ENCODE measurements at places on chromosomes 13 and 19. TPM values are rescaled to one million over a fixed set of nuclear protein-coding genes. Genes with fewer than 3 reads are reported as not detected.
A peak's percentile ranks its signal among the peaks of the same experiment; 100 is the strongest.

The CYP2F1 gene
- not detected for total RNA-seq

The ATP7B gene
- total RNA-seq, result 0.80 TPM

The GDF15 gene
- not detected for total RNA-seq

The PCDH17 gene
- total RNA-seq, result not detected

The C1QTNF9 gene
- total RNA-seq, result not detected

The IGSF23 gene
- not detected for total RNA-seq

The TGFBR3L gene
- 3.2 TPM for total RNA-seq

The NCAN gene
- not detected for total RNA-seq

The RNF17 gene
- not detected for total RNA-seq

The OR7A5 gene
- not detected for total RNA-seq

The NLRP9 gene
- not detected for total RNA-seq

The MAST1 gene
- 2.0 TPM for total RNA-seq

The ZNF382 gene
- total RNA-seq, result 9.3 TPM

DNA sequence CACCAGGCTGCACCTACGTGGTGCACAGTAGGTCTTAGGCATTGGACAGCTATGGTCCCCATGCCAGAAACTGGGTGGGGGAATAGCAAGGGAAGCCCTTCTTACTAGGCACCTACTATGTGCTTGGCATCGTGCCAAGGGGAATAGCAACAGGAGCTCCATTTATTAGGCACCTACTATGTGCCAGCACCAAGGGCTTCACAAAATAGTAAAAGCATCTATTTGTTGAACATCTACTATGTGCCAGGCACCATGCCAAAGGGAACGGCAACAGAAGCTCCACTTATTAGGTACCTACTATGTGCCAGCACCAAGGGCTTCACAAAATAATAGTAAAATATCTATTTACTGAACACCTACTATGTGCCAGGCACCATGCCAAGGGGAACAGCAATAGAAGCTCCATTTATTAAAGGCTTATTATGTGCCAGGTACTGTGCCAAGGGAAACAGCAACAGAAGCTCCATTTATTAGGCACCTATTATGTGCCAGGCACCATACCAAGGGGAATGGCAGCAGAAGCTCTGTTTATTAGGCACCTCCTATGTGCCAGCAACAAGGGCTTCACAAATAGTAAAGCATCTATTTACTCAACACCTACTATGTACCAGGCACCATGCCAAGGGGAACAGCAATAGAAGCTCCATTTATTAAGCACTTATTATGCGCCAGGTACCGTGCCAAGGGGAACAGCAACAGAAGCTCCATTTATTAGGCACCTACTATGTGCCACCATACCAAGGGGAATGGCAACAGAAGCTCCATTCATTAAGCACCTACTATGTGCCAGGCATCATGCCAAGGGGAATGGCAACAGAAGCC, 108.5 kb downstream of the PTPRS start:
- no peak overlapping the region for H3K27ac ChIP-seq
- H3K27me3 ChIP-seq, result peaks cover 20% of the 10 kb centered on the region

DNA sequence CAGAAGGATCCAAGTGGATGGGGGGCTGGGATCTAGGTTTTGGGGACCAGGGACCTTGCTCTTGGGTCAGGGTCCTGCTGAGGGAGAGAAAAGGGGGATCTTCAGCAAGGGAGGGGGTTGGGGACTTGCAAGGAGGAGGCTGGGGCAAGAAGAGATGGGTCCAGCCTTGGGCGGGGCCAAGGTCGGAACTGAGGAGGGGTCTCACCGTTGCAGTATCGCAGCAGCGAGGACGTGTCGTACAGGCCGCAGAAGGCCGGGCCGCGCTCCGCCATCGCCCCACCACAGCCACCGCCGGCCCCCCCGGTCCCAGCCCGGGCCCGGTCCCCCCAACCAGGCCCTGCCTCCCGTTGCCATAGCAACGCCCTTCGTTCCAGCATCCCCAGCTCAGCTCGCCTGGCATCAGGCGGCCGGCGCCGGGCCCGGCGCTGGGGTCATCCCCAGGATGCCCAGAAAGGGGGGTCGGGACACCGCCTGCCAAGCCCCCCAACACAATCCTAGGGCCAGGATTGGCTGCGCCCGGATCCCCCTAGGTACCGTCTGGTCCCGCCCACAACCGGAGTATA, 6.0 kb upstream of the EML2 start:
- H3K27ac ChIP-seq, result no peak overlapping the region
- no peak for DNase-seq
- H3K36me3 ChIP-seq, result peaks cover 8% of the 10 kb centered on the region
- peaks cover 31% of the 10 kb centered on the region for H3K4me1 ChIP-seq

- no peaks in the 10 kb centered on the region for H3K4me1 ChIP-seq
- no peak overlapping the region for H3K4me3 ChIP-seq
- no peak for DNase-seq
- no peaks in the 10 kb centered on the region for H3K36me3 ChIP-seq
Observed at GRCh38 chr19:42057846-42058245, 12.2 kb downstream of the GRIK5 start.

DNA sequence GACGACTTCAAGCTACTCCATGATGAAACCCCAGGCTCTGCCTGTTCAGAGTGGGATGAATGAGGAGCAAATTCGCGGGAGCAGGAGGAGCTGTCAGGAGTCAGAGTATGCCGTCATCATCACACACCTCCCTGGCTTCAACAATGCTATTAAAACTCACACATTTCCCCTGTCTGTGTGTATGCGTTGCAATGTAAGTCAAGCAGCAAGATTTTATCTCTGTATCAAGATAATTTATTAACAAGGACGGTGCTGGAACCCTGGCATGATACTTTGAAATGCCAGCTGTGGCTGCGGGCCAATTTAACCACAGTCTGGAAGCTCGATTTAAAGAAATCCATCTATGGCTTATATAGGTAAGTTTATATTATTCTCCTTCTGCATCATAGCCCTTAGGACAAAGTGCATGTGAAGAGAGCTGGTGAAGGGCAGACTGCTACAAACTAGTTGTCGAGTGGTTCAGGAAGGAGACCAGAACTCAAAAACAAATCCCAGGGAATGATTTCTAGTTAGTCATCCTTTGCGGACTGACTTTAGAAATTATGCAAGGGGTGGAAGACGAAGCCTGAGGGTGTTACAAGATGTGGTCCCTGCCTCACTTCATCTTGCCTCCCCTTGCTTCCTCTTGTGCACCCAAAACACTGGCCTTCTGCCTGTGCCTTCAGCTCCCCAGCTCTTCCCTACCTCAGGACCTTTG, 486.5 kb downstream of the COG6 start:
- H3K27ac ChIP-seq, result no peak overlapping the region
- no peaks in the 10 kb centered on the region for H3K27me3 ChIP-seq
- H3K4me3 ChIP-seq, result no peak overlapping the region
- H3K4me1 ChIP-seq, result peaks cover 24% of the 10 kb centered on the region
- no peaks in the 10 kb centered on the region for H3K36me3 ChIP-seq

DNA sequence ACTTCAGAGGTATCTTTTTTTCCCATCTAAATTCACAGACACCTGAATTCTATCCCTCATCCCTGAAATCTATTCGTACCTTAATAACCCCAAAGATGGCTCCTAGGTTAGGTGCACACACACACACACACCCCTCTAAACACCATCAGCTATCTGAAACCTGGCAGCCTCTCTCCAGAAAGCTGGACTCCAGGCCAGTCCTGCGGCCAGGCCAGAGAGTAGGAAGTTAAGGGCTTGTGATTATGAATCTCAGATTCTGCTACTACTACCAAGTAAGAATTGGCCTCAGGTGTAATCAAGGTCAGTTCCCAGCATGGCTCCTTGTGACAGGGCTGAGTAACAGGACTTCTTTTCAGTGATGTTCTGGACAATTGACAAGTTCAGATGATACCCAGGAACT, 244.2 kb upstream of the SERP2 start:
- DNase-seq, result no peak
- no peaks in the 10 kb centered on the region for H3K4me1 ChIP-seq
- no peaks in the 10 kb centered on the region for H3K36me3 ChIP-seq
- H3K27ac ChIP-seq, result no peak overlapping the region
- H3K27me3 ChIP-seq, result peaks cover 5% of the 10 kb centered on the region

- H3K4me3 ChIP-seq, result peak overlapping the region; percentile 75
- peaks cover 2% of the 10 kb centered on the region for H3K36me3 ChIP-seq
- DNase-seq, result peak; percentile 89
- H3K27ac ChIP-seq, result peak overlapping the region; percentile 78
- H3K27me3 ChIP-seq, result no peaks in the 10 kb centered on the region
Observed at GRCh38 chr19:1243768-1244692, 2.5 kb downstream of the ATP5F1D start.

GRCh38 chr13:20610006-20610405, 43.0 kb downstream of the IFT88 start:
- no peaks in the 10 kb centered on the region for H3K36me3 ChIP-seq
- no peak overlapping the region for H3K27ac ChIP-seq
- H3K27me3 ChIP-seq, result no peaks in the 10 kb centered on the region
- no peak for DNase-seq

- no peak for DNase-seq
- no peaks in the 10 kb centered on the region for H3K4me1 ChIP-seq
- no peak overlapping the region for H3K4me3 ChIP-seq
- no peak overlapping the region for H3K27ac ChIP-seq
- H3K36me3 ChIP-seq, result no peaks in the 10 kb centered on the region
- H3K27me3 ChIP-seq, result peaks cover 18% of the 10 kb centered on the region
Observed at GRCh38 chr13:26991508-26992181, 180.0 kb downstream of the USP12 start.

- no peak for DNase-seq
- H3K4me3 ChIP-seq, result no peak overlapping the region
- no peak overlapping the region for H3K27ac ChIP-seq
- H3K27me3 ChIP-seq, result no peaks in the 10 kb centered on the region
Observed at GRCh38 chr13:75789451-75790197, 153.5 kb downstream of the LMO7 start.

DNA sequence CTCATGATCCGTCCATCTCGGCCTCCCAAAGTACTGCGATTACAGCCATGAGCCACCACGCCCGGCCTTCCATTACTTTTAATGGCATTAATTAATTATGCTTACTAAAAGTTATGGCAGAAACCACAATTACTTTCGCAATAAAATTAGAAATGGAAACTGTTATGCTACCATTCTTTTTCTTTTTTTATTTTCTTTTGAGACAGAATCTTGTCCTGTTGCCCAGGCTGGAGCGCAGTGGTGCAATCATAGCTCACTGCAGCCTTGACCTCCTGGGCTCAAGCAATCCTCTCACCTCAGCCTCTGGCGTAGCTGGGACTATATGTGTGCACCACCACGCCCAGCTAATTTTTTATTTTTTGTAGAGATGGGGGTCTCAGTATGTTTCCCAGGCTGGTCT, 4.6 kb upstream of the BST2 start:
- peaks cover 31% of the 10 kb centered on the region for H3K4me1 ChIP-seq
- H3K4me3 ChIP-seq, result no peak overlapping the region
- no peak for DNase-seq

- no peak overlapping the region for H3K27ac ChIP-seq
- H3K4me3 ChIP-seq, result no peak overlapping the region
- DNase-seq, result no peak
- no peaks in the 10 kb centered on the region for H3K36me3 ChIP-seq
- peaks cover 4% of the 10 kb centered on the region for H3K27me3 ChIP-seq
Observed at GRCh38 chr13:97855570-97856303, 97.7 kb upstream of the IPO5 start.

DNA sequence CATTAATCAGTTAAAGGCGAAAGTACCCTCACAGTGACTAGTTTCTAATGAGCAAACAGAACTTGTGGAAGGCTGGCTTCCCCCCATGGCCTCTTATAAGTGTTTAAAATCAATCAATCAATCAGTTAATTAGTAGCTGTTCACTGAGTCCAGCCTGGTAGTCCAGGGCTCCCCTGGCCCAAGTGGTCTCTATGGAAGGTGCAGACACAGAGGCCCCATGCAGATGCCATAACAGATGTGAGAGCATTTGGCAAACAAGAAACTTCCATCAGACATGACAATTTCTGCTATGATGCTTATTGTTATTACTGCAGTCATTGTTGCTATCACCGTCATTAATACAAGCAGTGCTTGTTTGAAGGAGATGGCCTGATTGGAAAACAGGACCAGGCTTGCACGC, 179.0 kb upstream of the TSHZ3 start:
- H3K27me3 ChIP-seq, result no peaks in the 10 kb centered on the region
- H3K27ac ChIP-seq, result no peak overlapping the region
- H3K4me3 ChIP-seq, result no peak overlapping the region
- H3K4me1 ChIP-seq, result no peaks in the 10 kb centered on the region
- H3K36me3 ChIP-seq, result no peaks in the 10 kb centered on the region

GRCh38 chr19:15436012-15436825, 13.5 kb downstream of the WIZ start:
- H3K4me1 ChIP-seq, result peaks cover 18% of the 10 kb centered on the region
- DNase-seq, result no peak
- H3K4me3 ChIP-seq, result no peak overlapping the region

DNA sequence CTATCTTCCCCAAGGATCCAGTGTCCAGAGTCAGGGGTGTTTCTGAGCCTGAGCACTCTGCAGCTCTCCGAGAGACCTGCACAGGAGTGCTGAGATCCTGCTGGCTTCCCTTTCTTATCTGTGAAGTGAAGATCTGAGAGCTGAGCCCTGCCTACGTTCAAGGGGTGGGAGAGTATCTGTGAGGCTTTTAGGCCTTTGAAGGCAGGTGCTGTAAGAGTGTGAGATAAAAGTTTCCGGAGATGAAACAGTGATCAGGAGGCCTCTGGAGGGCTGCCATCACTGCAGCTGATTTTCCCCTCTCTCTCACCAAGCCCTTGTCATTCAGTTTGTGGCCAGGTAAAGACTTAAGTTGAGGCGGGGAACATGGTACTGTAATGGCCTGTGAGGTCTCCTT, 83.1 kb downstream of the AKAP11 start:
- H3K4me1 ChIP-seq, result peaks cover 62% of the 10 kb centered on the region
- peak overlapping the region; percentile 82 for H3K4me3 ChIP-seq
- DNase-seq, result peak; percentile 68
- no peaks in the 10 kb centered on the region for H3K27me3 ChIP-seq
- peak overlapping the region; percentile 100 for H3K27ac ChIP-seq
- peaks cover 20% of the 10 kb centered on the region for H3K36me3 ChIP-seq

- H3K27me3 ChIP-seq, result no peaks in the 10 kb centered on the region
- H3K36me3 ChIP-seq, result peaks cover 5% of the 10 kb centered on the region
- no peak for DNase-seq
- H3K4me1 ChIP-seq, result peaks cover 32% of the 10 kb centered on the region
Observed at GRCh38 chr13:30615866-30616541, 1.7 kb upstream of the USPL1 start.

DNA sequence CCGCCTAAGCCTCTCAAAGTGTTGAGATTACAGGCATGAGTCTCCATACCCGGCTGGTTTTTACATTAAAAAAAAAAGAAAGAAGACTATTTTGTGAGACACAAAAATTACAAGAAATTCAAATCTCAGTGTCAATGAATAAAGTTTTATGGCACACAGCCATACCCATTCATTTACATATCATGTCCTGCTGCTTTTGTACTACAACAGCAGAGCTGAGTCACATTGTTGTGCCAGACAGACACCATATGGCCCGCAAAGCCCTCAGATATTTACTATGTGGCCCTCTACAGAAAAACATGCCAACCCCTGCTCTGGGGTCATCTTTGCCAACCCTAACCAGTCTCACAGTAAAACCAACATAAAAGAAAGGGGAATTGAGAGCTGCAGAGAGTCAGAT, 5.3 kb downstream of the SMIM7 start:
- H3K4me1 ChIP-seq, result peaks cover 28% of the 10 kb centered on the region
- H3K4me3 ChIP-seq, result no peak overlapping the region
